ENCODE measurements at places on chromosomes 7 and 10.

DNA sequence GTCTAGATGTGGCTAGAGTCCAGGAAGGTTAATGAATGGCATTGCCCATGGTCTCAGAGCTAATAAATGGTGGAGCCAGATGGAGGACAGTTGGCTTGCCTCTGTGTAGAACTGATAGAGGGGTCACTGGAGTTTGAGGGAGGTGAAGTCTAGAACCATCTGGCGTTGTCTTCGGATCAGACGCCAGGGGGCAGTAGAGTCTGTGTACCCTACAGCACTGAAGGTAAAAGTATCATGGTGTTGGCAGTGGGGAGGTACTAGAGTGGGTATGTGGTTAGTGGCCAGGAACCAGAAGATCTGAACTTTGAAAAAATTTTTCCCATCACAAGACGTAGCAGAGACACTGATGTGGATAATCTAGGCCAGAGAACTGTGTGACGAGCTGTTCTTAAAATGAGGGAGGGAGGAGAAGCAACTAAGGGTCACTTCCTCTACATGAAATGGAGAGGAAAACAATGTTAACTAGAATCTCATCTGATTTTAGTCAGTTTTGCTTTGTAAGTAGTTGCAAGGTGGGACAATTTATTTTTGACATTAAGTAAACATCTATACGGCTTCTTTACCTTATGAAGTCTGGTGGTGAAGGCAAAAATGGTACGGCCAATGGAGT lies 227.9 kb upstream of the PRSS58 start:
- no peaks in the 10 kb centered on the region for H3K4me1 ChIP-seq
- H3K4me3 ChIP-seq: no peak overlapping the region
- H3K36me3 ChIP-seq: no peaks in the 10 kb centered on the region
- no peak overlapping the region for H3K27ac ChIP-seq

DNA sequence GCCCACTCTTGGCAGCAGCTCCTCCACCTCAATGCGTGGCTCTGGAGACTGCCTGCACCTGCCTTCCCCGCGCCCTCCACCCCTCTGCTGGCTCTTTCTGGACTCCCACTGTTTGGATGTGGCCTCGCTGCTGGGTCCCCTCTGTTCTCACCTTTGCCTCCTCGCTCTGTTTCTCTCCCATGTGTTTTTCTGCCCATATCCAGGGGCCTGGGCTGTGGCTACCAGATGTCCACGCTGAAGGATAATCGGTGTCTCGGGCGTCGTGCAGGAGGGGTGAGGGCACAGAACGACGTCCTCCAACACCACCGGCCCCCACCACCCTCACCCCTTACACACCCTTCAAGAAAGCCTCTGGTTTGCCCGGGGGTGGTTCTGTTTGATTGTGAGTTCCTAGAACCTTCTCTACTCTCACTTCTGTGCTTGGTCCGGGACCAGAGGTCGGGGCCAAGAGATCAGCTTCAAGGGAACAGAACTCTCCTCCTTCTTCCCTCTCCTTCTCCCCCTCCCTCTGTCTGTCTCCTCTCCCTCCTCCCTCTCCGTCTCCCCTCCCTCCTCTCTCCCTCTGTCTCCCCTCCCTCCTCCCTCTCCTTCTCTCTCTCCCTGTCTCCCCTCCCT lies 31.7 kb downstream of the AP5Z1 start:
- H3K36me3 ChIP-seq: no peaks in the 10 kb centered on the region
- H3K27ac ChIP-seq: no peak overlapping the region
- no peak for DNase-seq
- H3K4me1 ChIP-seq: no peaks in the 10 kb centered on the region

GRCh38 chr10:130206216-130206737 lies 70.1 kb downstream of the GLRX3 start:
- H3K4me1 ChIP-seq: no peaks in the 10 kb centered on the region
- DNase-seq: no peak

GRCh38 chr7:92889081-92889480 lies 52.7 kb upstream of the CDK6 start:
- H3K27ac ChIP-seq: no peak overlapping the region
- no peaks in the 10 kb centered on the region for H3K27me3 ChIP-seq
- no peak for DNase-seq

GRCh38 chr7:63012633-63013183 lies 985.9 kb upstream of the ZNF722 start:
- no peak overlapping the region for H3K27ac ChIP-seq
- no peaks in the 10 kb centered on the region for H3K27me3 ChIP-seq
- H3K36me3 ChIP-seq: no peaks in the 10 kb centered on the region
- no peak for DNase-seq
- H3K4me3 ChIP-seq: no peak overlapping the region

GRCh38 chr7:100124301-100125230 lies 2.2 kb upstream of the MBLAC1 start:
- H3K36me3 ChIP-seq: no peaks in the 10 kb centered on the region
- no peak overlapping the region for H3K4me3 ChIP-seq
- DNase-seq: peak; percentile 55
- H3K4me1 ChIP-seq: peaks cover 37% of the 10 kb centered on the region
- no peaks in the 10 kb centered on the region for H3K27me3 ChIP-seq

- H3K4me3 ChIP-seq: no peak overlapping the region
- H3K4me1 ChIP-seq: no peaks in the 10 kb centered on the region
- no peaks in the 10 kb centered on the region for H3K36me3 ChIP-seq
- H3K27ac ChIP-seq: no peak overlapping the region
- no peak for DNase-seq
- H3K27me3 ChIP-seq: no peaks in the 10 kb centered on the region
These were observed 168.3 kb downstream of the CHRM2 start for GRCh38 chr7:137036768-137037167.

GRCh38 chr7:130935564-130936157 lies 201.7 kb upstream of the KLF14 start:
- peaks cover 14% of the 10 kb centered on the region for H3K36me3 ChIP-seq
- no peak for DNase-seq
- no peak overlapping the region for H3K4me3 ChIP-seq
- H3K4me1 ChIP-seq: peaks cover 3% of the 10 kb centered on the region
- H3K27ac ChIP-seq: no peak overlapping the region

DNA sequence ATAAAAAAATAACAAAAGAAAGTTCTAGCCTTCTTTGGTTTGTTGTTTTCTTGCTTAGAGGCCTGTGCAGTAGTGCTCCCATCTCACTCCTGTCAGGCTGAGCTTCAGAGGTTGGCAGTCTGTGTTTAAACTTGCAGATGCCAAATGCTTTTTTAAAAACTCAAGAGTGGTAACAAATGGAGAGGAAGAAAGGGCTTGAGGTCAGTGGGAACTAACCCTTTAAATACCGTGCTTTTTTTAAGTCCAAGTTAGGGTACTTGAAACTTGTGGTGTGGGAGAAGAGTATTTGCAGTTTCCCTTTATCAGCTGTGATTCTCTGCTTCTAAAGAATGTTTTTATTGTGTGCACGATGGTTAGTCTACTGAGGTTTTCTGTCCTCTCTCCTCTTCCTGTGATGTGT lies 29.4 kb downstream of the ZRANB1 start:
- DNase-seq: no peak
- no peak overlapping the region for H3K4me3 ChIP-seq
- no peak overlapping the region for H3K27ac ChIP-seq
- H3K4me1 ChIP-seq: no peaks in the 10 kb centered on the region

DNA sequence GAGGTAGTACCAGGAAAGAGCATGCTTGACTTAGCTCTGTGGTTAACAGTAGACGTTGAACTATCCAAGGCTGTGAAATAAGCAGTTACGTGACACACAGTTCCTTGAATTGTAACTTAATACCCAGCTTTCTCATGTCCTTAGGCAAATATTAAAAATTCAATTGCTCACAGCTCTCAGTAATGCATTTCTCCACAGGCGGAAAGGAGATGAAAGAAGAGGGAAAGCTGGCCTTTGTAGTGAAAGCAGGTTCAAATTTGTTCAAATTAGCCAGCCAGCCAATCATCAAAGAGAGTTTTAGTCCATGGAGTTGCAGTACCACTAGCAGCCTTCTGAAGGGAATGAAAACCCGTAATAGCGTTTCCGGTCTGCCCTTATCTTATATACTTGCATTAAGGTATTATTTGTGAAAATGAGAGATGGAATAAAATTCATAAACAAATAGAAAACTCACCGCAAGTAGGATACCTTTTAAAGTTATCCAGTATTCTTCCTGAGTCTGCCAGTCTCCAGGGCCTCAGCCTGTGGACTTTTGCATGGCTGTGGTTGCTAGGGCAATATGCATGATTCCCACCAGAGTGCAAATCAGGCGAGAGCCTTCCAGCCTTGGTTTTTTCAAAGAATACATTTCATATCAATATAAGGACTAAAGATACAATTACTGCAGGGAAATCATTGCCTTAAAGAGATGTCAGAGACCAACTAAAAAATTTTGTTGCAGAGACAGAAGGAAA lies 795.5 kb downstream of the TNS3 start:
- no peak overlapping the region for H3K4me3 ChIP-seq
- no peaks in the 10 kb centered on the region for H3K27me3 ChIP-seq
- no peak overlapping the region for H3K27ac ChIP-seq
- H3K4me1 ChIP-seq: no peaks in the 10 kb centered on the region

DNA sequence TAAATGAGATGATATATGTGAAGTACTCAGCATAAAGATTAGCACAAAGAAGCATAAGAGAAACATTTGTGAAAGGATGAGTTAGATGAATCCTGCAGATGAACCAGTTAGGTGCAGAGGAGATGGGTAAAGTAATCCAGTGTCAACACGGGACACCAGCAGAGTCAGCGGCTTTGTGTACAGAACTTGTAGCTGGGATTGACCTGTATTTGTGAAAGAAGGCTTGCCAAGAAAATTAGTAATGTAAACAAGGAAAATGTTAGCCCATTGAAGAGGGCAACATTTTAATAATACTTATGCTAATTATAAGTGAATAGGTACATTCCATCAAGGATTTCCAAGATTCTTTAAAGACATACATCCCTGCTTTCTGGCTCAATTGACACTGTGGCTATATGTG lies 255.7 kb downstream of the PTEN start:
- H3K4me3 ChIP-seq: no peak overlapping the region
- H3K27me3 ChIP-seq: no peaks in the 10 kb centered on the region
- H3K4me1 ChIP-seq: no peaks in the 10 kb centered on the region
- no peaks in the 10 kb centered on the region for H3K36me3 ChIP-seq
